GM12891 (cell line): ENCODE measurements at places on chromosomes 12 and 14.

- DNase-seq: no peak
Measured at GRCh38 chr12:12992418-12993130, 7.5 kb downstream of the HEBP1 start.

DNA sequence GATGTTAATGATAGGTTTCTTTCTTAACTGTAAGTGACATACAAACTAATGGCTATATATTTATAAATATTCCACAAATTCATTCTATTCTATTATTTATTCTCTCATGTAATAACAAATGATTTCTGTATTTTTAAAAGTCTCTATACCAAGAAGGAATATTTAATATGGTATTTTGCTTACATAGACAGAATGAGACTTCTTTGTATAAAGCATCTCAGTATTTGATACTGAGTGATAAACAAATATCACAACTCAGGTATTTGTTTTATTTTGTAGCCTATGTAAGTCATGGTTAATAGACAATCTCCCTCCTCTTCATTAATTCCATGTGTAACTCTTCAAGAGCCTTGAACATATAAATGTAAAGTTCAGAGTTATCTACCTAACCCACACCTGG, 18.0 kb downstream of the ATL1 start:
- DNase-seq: no peak

GRCh38 chr12:23431006-23431405, 518.5 kb downstream of the SOX5 start:
- no peak for DNase-seq

GRCh38 chr14:25607192-25607591, 557.2 kb upstream of the STXBP6 start:
- no peak for DNase-seq

DNA sequence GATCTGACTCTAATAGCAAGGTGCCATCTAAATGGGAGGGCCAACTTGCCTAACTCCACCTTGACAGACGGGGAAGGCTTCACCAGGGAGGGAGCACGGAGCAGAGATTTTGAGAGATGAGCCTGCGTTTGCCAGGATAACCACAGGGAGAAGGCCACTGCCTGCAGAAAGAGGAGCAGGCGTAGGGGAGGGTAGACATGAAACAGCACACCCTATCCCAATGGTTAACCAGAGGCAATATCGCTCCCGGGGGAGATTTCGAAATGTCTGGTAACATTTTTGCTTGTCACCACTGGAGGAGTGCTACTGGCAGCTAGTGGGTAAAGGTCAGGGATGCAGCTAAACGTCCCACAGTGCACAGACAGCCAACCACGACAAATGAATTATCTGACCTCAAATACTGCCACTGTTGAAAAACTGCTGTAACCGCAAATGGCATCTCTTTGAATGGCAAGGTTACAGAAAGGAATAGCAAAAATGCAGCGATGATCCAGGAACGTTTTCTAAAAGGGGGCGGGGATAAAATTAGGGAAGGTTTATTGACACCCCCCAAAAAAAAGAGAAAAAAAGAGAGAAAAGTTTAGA, 126.0 kb upstream of the ATF7IP start:
- no peak for DNase-seq

- no peak for DNase-seq
Measured at GRCh38 chr12:5447320-5447719, 15.4 kb downstream of the NTF3 start.

- no peak for DNase-seq
Measured at GRCh38 chr12:23952071-23952470, 2.6 kb upstream of the SOX5 start.

- DNase-seq: no peak
Measured at GRCh38 chr14:49720744-49721143, 27.8 kb downstream of the KLHDC1 start.
